ENCODE measurements at places on chromosomes 6 and 20.

GRCh38 chr20:33463332-33464101 lies 20.0 kb upstream of the SNTA1 start:
- no peak for DNase-seq

GRCh38 chr6:17466707-17467106 lies 73.3 kb downstream of the CAP2 start:
- DNase-seq = no peak

DNA sequence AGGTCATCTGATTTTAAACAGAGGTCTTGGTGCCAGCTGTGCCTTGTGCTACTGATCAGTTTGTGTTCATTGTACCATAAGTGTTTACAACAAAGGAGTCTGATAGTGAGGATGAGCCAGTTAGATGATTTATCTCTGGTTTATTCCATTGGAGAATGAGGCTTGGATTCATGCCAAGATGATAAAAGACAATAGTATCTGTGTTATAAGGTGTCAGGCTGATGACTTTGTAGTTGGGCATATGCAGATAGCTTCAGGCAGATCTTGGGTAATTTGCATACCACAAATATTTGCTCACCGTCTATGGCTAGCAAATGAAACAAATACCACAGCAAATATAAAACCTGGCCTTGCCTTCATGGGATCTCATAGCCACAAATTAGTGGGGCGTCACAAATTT lies 43.3 kb upstream of the PHACTR2 start:
- DNase-seq = peak; percentile 28

DNA sequence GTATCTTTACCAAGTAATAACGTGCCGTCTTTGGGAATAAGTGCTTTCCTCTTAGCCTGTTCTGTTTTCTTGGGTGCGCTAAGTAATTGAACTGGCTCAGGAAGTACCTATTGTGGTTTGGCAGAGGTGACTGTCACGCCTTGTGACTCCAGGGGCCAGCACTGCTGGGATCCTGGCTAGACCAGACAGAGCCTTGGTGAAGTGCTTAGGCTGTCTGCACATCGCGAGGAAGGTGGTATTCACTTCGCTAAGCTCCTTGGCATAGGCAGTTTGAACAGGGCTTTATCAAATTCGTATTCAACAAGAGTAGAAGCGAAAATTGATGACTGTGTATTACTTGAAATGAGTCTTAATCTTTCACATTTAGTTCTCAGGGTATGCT lies 17.6 kb downstream of the PRDM1 start:
- DNase-seq = no peak

DNA sequence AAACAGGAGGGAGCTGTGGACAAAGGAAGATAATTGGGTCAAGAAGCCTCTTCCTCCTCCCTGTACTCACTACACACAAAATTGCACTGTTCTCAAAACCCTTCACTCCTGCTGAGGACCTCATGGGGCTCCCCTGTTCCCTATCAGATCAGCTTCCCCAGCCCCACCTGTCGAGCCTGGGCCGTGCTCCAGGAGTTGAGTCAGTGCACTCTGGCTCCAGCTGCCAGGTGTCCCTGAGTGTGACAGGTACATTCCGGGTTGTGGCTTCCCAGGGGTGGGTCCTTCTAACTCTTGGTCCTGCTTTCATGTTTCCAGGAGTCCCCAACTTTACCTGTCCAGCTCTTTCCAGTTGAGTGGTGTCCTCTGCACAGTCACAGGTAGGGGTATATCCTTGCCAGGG lies 8.4 kb downstream of the RAB5IF start:
- no peak for DNase-seq

GRCh38 chr6:129030215-129030614 lies 147.3 kb downstream of the LAMA2 start:
- no peak for DNase-seq

DNA sequence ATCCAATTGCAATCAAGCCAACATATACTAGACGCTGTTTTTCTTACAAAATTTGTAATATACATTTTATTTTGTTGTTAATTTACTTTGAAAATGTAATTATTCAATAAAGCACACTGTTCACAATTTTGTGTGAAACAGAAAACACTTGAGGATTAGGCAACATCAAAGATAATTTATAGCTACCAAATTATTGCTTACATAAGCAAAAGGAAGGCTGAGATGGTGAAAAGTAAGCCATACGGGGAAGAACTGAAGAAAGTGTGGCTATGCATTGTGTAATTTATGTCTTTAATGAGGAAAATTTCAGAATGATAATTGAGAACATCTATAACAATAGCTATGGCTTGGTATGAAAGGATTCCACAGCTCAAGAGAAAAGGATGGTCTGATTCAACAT lies 192.0 kb downstream of the RNF144B start:
- DNase-seq = no peak

DNA sequence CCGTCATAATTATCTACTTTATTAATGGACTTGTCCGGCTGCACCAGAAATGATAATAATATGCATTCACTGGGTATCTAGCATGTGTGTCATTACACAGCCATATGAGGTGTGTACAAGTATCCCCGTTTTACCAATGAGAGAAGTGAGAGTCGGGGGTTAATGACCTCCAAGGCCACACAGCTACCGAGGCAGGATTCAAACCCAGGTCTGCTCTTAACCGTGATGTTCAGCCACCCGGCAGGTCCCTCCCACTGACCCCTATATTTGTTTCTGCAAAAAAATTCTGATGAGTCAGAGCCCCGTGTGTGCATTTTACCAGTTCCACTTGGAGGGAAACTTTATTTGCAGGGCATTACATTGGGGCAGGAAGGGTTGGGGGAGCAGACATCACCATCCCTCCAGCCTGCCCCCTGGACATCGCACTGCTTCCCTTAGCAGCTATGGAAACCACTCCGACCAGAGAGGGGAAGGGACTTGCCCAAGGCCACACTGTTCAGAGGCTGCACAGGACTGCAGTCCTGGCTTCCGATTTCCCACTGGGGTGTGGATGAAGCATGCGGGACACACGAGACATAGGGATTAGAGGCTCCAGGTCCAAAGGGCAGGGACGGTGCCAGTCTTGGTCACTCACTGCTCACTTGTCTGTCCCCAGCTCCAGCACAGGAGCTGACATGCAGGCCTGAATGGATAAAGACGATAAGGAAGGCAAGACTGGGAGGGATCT lies 10.1 kb upstream of the SRC start:
- DNase-seq = no peak

- peak; percentile 74 for DNase-seq
These were observed 108.7 kb downstream of the NCOA3 start for GRCh38 chr20:47610247-47610944.

DNA sequence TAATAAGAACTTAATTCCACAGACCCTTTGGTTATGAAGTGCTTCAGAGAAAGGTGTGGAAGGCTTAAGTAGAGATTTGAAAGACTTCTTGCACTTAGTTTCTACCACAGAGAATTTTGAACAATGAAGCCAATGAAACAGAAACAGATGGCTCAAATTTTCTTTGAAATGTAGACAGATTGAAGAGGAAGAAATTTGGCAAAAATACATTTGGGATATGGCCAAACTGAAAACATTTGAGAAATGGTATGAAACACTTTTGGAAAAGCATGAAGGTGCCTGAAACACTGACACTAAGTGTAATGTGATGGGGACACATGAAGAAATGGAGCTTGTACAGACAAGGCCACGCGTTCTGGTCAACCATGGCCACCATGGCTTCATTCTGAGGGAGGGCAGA lies 272.4 kb upstream of the EXOC2 start:
- DNase-seq = no peak

DNA sequence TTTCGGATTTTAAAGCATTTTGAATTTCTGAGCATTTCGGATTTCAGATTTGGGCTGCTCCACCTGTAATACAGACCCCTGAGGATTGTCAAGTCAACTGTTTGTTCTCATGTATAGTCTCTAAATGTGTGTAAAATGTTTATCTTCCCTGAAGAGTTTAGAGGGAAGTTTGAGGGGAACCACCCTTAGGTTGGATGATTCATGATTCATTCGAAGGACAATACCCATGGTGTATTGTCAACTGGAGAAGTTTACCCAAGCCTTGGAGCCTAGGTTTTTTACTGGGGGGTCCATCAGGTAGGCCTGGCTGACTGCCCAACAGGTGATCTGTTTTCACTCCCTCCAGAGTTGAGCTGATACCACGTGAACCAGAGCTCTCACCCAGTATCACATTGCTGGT lies 18.9 kb downstream of the GSTA4 start:
- DNase-seq = no peak

- DNase-seq = no peak
These were observed 36.4 kb upstream of the FBXL4 start for GRCh38 chr6:98984121-98984520.

DNA sequence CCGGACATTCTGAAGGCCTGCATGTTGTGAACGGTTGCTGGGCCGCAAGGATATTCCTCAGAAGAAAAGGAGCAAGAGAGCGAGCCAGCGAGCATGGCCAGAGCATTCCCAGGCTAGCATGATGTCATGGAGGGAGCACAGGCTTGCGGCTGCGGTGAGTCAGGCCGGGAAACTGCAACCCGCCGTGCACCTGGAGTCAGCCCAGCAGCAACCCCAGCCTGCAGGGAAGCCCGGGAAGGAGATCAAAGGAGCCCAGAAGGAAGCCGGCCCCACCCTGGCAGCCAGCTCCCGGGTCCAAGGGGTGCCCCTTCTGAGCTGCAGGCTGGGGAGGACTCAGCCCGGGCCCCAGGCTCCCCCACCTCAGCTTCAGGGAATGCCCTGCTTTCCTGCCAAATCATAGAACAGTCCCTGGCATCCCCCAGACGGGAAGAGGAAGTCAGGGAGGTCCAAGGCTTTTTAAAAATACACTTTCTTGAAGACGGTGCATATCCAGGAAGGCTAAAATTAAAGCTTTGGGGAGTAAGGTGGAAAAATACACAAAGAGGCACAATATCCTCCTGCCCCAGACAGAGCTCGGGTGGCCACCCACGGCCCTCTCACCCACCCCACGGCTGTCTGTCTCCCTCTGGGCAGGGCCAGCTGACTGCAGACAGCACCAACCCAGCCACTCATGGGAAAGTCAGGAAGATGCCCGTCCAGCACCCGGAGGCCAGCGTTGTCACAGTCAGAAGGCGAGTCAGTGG lies 53.7 kb downstream of the BMP7 start:
- peak; percentile 87 for DNase-seq

GRCh38 chr6:169837529-169838250 lies 86.3 kb downstream of the ERMARD start:
- DNase-seq = no peak

GRCh38 chr20:382291-383115 lies 1.9 kb downstream of the TRIB3 start:
- no peak for DNase-seq

GRCh38 chr6:131917763-131918649 lies 33.2 kb downstream of the CCN2 start:
- DNase-seq = no peak

DNA sequence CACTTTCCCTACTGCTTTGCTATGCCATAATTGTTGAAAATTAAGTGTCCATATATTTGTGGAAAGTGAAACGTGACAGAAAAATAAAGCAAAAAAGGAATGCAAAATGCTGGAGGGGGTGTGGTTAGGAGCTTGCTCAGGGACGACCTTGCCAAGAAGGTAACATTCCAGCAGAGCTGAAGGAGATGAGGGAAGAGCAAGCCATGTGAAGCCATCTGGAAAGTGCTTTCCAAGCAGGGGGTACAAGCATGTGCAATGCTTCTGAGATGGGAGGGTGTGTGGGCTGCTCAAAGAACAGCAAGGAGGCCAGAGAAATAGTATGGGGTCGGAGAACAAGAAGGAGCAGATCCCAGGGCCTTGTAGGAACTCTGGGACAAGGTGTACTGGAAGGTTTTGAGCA lies 161.7 kb downstream of the ISM1 start:
- no peak for DNase-seq

DNA sequence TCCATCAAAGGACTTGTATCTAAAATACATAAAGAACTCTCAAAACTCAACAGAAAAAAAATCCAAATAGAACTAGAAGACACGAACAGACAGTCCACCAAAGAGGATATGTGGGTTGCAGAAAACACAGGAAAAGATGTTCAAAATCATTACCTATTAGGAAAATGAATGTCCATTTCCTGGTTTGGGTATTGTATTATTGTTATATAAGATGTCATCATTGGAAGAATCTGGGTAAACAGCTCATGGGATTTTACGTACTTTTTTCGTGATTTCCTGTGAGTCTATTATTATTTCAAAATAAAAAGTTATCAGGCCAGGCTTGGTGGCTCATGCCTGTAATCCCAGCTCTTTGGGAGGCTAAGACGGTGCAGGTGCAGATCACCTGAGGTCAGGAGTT lies 9.2 kb upstream of the PI16 start:
- no peak for DNase-seq

DNA sequence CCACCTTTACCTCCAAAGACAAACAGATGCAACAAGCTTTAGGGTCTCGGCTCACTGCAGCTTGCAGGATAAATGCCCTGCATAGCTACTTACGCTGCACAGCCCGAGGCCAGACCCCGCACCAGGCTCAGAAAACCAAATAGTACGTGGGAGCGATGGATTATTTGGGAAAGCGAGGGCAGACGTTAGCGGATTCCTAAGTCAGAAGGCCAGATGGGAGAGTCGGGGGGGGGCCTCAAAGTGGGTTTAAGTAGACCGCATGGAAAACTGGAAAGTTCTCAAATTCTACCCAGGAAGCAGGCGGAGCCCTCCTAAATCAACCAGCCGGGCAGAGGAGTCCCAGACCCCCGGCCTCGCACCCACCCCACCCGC lies 382 bp downstream of the SFT2D1 start:
- DNase-seq = peak; percentile 30

- no peak for DNase-seq
These were observed 7.1 kb downstream of the CDKAL1 start for GRCh38 chr6:20541382-20541781.

GRCh38 chr6:52389626-52390360 lies 27.8 kb downstream of the PAQR8 start:
- DNase-seq = peak; percentile 31

GRCh38 chr20:47489448-47489872 lies 12.2 kb upstream of the NCOA3 start:
- no peak for DNase-seq

DNA sequence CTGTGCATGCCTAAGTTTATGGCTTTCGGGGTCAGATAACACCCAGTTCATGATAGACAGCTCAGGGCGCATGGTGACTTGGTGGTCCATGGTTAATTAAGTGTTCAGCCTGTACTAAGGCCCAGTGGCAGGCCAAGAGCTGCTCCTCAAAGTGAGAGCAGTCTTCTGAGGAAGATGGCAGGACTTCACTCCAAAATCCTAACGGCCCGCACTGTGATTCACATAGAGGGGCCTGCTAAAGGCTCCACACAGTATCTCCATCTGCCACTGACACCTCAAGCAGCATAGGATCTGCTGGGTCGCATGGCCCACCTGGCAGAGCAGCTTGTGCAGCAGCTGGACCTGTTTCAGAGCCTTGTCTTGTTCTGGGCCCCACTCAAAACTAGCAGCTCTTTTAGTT lies 10.6 kb upstream of the CST7 start:
- DNase-seq = no peak

- DNase-seq = no peak
These were observed 2.3 kb upstream of the EPB41L1 start for GRCh38 chr20:36152261-36152660.

GRCh38 chr20:32433311-32434021 lies 75.3 kb downstream of the ASXL1 start:
- no peak for DNase-seq

- DNase-seq = no peak
These were observed 210.2 kb upstream of the ECI2 start for GRCh38 chr6:4345543-4345942.
